ENCODE measurements at places on chromosomes 1 and 21.
A peak's percentile ranks its signal among the peaks of the same experiment; 100 is the strongest.

- peak; percentile 74 for DNase-seq
These were observed 34.9 kb upstream of the VASH2 start for GRCh38 chr1:212915245-212916091.

DNA sequence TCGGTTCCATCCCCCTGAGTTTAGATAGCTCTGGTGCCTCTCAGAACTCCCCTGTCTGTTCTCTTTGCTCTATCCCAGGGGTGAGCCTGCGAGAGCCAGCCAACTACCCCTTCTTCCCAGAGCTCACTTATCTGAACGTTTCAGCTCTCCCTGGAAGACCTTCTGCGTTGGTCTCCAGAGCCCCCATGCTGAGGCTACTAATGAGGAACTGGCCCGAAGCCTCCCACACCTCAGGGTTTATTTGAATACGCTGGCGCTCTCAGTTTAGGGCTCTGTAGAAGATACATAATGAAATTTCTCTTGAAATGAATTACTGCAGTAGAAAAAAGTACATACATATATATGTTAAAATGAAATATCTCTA lies 43.5 kb downstream of the TCEANC2 start:
- DNase-seq = no peak

DNA sequence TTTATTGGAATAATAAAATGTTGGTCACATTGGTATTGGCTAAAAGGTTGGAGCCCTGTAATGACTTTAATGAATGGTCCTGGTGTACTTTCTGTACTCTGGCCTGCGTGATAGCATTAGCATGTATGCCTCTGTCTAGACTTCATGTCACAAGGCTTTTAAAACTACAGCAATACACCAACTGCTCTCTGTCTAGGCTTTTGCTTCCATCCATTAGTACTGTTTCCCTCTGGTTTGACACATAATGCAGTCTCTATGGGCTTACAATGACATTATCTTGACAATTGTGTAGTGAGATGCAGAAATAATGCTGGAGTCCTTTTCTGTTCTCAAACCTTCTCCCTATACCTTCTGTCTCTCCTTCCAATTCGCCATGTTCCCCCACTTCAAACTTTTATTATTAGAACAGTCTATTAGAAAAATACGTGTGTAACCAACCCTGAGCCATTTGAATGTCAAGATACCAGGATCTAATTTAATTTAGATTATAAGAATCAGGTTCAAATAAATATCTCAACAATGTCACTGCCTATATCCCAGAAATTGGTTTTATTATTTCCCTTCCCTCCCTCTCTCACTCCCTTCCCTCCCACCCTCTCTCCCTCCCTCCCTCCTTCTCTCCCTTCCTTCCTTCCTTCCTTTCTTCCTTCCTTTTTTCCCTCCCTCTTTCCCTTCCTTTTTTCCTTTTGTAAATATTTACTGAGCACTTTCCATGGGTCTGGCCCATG lies 8.8 kb downstream of the C8A start:
- no peak for DNase-seq

DNA sequence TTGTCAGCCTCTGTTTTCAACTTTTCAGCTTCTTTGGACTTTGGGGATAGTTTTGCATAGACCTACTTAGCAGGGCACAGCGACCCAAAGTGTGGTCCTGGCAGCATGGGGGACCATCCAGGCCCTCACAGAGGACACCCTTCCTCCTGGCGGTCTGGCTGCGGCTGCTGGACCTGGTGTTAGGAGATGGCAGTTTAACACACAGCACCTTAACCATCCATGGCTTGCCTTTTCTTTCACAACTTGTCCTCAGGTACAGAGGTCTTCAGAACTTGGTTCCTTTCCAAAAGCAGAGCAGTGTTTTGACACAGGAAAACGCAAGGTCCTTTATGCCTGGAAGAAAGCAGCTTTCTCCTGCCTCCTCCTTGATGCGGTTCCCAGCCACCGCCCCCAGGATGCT lies 68.1 kb downstream of the RHOU start:
- DNase-seq = no peak

GRCh38 chr1:5944843-5945167 lies 47.4 kb downstream of the NPHP4 start:
- DNase-seq = no peak

- DNase-seq = no peak
These were observed 847 bp downstream of the PSMD4 start for GRCh38 chr1:151255381-151255780.

GRCh38 chr1:219329578-219329977 lies 155.9 kb downstream of the LYPLAL1 start:
- DNase-seq = no peak

GRCh38 chr1:18936471-18936813 lies 20.0 kb downstream of the IFFO2 start:
- no peak for DNase-seq

DNA sequence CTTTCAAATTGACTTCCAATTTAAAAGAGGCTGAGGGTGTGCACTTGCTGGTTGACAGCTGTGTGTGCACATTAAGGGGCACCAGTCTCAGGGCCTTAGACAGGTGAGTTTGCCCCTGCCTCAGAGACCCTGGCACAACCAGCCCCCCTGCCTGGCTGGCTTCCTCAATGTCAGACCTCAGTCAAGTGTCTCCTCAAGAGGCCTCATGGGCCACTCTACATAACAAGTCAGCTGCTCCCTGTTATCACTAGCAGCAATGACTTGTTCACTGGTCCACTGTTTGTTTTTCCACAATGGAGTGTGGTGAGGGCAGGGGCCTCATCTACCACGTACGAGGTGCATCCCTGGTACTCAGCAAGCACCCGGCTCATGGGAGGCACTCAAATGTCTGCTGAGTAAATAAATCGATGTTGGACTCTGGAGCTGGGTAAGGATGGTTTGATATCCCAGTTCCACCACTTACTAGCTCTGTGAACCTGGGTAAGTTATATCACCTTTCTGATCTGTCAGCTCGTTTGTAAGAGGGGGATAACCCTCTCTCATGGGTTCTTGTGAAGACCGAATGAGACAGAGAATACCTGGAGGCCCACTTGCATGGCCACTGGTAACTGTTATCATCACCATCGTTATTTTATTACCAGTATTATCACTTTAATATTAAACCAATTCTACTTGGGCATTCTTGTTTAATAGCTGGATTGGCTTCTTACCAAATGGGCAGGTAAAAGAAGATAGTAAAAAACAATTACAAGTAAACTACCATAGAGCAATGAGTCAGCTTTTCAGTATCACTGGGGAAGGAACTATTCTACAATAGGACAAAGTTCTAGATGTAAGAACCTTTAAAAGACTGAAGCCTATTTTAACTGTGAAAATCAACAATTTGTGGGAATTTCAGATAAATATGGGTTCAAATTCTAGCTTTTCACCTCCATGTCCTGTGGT lies 64.6 kb downstream of the SLC66A1 start:
- DNase-seq = no peak

- peak; percentile 62 for DNase-seq
These were observed 55.8 kb upstream of the SELENON start for GRCh38 chr1:25744140-25744581.

DNA sequence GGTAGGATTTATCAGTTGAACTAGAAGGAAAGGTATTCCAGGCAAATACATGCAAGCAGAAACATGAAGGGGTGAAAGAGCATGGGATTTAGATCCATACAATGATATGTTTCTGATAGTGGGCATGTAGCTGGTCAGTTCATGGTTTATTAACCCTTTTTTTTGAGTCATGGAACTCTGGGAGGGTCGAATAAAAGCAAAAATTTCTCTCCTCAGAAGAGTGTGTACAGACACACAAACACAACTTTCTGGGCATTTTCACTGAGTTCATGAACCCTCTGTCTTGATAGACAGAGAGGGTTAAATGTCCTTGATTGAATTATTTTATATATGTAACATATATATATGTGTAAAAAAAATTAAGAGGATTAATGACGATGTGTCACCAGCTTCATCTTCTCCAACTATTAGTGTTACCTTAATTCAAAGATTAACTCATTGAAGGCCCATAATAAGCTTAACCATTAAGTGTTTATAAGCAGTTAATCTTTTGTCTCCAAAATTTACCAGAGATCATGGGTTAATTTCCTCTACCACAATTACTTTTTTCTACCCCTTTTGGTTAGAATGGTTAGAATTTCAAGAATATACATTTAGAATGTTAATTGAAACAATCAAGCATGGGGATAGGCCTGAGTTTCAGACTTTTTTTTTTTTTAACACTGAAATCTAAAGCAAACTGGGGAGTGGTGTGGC lies 4.6 kb downstream of the JUN start:
- no peak for DNase-seq
